Stimulated activated CD4-positive, alpha-beta T cell treated with anti-CD3 and anti-CD28 coated beads, Interleukin-12 subunit alpha, Interleukin-12 subunit beta, amount 100 ng/mL, for 48 hours (primary cell): ENCODE measurements at places on chromosomes 4 and X.

DNA sequence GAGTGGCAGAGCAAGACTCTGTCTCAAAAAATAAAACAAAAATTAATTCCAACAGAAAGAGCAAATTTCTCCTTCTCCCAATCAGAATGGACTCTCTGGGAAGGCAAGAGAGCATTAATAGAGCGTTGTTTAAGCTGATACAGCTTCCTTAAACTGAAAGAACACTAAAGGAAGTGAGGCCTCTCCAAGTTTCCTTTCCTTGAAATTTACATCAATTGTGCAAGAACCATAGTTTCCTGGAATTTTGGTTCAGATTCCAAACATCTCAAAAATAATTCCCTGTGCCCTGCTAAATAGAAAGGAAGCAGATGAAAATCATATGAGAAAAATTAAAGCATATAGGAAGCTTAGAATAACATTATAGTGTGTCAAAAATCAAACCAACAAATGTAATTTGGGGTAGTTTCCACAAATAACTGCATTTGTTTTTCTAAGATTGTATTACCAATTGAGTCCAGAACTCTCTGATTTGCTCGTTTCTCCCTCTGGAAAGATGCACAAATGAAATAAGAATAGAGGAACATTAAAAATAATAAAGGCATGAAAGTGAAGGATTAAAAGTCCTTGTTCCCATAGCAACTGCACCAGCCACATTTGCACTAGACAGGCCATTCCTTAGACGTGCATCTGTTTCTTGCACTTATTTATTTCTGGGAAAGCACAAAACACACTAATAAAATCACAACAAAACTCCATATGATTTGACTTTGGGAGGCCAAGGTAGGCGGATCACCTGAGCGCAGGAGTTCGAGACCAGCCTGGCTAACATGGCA, 3.7 kb upstream of the FAM241A start:
- no peak for DNase-seq

GRCh38 chrX:33138677-33139249, 72.6 kb downstream of the DMD start:
- no peak for DNase-seq

GRCh38 chrX:126165721-126166461, at the start of gene DCAF12L2:
Gene DCAF12L2, minus strand, starts transcription at chrX:126166289. Its CDS starts 365 bp downstream, at chrX:126165924.
- DNase-seq = no peak

DNA sequence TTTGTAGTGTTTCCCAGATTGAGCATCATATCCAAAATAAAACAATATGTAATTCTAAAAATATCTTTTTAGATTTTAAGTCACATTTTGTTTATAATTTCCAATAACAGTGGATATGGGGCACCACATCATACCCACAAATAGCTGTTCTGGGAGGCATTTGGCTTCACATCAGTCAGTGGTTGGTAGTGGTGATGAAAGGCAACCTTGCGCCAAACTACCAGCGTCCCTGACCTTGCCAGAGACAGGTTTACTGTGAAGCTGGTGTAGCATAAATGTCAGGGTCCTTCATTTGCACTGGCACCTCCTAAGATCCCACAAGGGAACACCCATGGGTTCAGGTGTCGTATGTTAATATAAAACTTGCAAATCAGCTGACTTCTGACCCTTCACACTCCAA, 222.2 kb downstream of the DCTD start:
- DNase-seq = no peak
